ENCODE measurements at places on chromosomes 2 and 18.

- no peak for DNase-seq
These were observed 121.2 kb downstream of the CAPN13 start for GRCh38 chr2:30686000-30686399.

GRCh38 chr2:494853-495252 lies 182.4 kb downstream of the TMEM18 start:
- no peak for DNase-seq

- no peak for DNase-seq
These were observed 47.9 kb downstream of the GEMIN6 start for GRCh38 chr2:38825956-38826355.

DNA sequence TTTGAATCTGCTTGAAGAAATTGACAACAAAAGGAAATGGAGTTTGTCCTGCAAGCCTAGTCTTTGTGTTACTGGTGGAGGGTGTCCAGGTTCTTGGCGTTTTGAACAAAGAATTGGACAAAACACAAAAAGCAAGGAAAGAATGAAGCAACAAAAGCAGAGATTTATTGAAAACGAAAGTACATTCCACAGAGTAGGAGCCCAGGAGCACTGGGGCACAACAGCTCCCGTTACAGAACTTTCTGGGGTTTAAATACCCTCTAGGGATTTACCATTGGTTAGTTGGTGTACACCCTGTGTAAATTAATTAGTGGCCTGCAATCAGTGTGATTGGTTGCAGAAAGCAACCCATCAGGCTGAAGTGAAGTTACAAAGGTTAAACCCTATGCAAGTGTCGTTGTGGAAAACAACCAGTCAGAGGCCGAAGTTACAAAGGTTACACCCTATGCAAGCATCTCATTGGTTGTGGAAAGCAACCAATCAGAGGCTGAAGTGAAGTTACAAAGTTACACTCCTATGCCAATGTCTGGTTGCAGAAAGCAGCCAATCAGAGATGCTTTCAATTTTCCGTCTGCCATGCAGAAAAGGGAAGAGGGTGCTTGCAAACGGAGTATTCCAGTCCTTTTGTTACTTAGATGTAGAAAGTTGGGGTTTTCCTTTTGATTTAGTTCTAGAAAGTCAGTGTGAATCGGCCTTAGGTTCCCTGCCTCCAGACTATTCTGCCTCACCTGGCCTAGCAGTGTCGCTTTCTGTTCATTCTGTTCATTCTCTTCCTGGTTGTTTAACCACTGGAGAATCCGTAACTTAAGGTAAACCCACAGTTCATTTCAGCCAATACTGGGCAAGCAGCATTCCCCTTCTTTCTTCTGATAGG lies 47.6 kb upstream of the PTH2R start:
- DNase-seq: no peak

Data from amniotic stem cell (primary cell).